ENCODE measurements at places on chromosomes 6 and 20. TPM values are rescaled to one million over a fixed set of nuclear protein-coding genes. Genes with fewer than 3 reads are reported as not detected.
A peak's percentile ranks its signal among the peaks of the same experiment; 100 is the strongest.

DNA sequence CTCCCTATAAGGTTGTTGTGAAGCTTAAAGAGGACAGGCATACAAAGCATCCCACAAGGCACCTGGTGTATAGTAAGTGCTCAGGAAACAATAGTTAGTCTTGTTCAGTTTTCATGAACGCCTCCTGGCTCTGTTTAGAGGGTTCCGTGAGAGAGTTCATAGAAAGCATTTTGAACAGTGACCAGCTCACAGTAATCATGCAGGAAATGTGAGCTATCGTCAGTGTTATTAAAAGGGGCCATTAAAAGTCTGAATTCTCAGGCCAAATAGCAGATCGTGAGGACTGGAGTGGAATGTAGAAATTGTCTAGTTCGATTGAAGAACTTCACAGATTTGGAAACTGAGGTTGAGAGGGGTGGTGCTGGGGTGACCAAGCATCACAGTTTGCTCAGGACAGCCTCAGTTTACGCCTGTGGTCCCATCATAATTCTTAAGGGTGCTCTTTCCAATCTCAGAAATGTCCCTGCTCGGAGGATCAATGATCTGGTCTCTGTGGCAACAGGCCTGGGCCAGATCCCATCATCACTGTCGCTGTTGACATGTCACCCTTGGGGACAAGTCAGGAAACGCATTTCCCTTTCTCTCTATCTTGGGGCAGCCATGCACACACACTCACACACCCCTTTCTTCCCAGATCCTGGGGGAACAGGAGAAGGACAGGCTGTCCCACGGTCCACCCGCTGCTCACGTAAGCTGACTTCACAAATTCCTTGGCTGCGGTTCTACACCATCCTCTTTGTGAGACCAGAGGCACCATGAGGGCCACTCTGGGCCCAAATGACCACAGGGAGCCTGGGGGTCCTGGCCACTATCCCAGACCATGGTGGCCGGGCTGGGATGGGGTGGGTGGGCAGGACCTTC is 7.2 kb downstream of the TGM2 start:
- DNase-seq, result no peak

- peak; percentile 76 for DNase-seq
Measured at GRCh38 chr6:108944707-108945680, 96.8 kb downstream of the ARMC2 start.

DNA sequence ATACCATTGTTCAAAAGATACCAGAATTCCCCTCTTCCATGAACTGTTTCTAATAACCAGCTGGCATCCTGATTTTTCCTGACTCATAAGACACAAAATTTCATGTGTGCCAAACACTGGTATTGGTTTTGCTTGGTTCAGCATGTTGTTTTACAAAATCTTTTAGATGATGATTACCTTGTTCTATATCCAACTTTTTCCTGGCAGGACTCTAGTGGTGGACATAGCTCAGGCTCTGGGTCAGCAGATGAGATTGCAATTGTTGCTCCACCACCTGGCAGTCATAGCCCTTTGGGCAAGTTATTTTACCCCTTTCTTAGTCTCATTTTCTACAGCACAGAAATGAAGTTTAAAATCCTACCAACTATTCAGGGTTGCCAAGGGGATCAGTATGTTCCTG is 6.2 kb downstream of the TRIM38 start:
- no peak for DNase-seq

Gene MAK
- not detected for total RNA-seq

Gene TSBP1
- total RNA-seq, result not detected

DNA sequence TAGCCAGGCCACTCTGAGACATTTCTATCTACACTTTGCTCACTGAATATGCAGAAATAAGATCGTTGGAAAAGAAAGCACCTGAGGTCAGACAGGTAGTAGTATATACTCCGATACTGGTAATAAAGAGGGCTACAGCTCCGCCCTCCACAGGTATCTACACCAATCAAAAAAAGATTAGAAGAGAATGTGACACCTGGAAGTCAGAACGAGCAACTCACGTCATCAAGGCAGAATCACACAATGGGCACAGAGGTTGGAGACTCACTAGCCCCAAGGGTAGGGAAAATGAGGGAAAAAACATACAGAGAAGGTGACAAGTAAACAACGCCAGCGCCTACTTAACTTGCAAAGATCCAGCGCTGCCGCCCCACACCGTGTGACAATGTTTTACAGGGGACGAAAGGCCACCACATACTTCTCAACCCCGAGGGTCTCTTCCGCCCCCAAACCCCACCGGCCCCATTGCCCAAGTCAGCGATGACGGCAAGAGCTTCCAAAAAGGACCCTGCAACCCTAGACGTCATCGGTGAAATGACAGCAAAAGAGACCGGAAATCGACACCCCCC is 653 bp downstream of the LMBRD1 start:
- no peak for DNase-seq

DNA sequence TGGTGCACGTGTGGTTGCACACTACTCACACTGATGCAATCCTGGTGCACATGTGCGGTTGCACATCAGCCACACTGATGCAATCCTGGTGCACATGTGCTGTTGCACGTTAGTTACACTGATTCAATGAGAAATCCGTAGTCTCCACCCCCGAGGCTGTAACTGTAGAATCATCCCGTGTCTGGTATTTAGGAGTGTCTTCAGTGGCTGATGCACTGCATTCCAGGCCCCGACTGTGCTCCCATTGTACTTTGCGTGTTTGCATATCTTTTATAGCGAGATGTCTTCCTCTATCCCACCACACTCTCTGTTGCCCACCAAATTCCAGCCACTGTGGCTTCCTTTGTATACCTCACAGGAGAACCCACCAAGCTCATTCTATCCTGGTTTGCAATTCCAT is 87.8 kb upstream of the MTHFD1L start:
- DNase-seq, result no peak

GRCh38 chr6:169722362-169723199 is 1.7 kb downstream of the PHF10 start:
- DNase-seq, result peak; percentile 66

Gene SLA2
- total RNA-seq, result 0.32 TPM

Gene ANKRD66
- total RNA-seq, result not detected

Gene PRDM13
- not detected for total RNA-seq

DNA sequence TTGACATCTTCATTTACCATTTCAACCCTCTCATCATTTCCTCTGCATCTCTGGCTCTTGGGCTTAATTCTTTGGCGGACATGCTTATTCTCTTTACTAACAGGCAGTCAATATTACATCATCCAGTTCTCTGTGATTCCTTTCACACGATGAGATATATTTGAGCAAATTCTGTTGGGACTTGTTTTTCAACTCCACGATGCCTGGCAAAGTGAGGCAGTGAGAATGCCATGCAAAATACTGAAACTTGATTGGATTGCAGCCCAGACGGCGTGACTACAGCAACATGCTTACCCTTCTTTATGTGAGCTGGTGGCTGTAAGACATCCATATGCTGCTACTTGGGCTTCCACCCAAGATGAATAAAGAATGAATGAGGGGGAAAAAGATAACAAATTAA is 101.7 kb upstream of the SPACA1 start:
- DNase-seq, result no peak

Gene SCAF8
- total RNA-seq, result 43.0 TPM

- no peak for DNase-seq
Measured at GRCh38 chr20:40524071-40524470, 165.0 kb downstream of the MAFB start.

- no peak for DNase-seq
Measured at GRCh38 chr20:39904476-39905112, 784.4 kb downstream of the MAFB start.

Gene KIF25
- total RNA-seq, result 0.35 TPM

Gene SOX18
- total RNA-seq, result 34.3 TPM

Gene SYNCRIP
- 55.7 TPM for total RNA-seq

DNA sequence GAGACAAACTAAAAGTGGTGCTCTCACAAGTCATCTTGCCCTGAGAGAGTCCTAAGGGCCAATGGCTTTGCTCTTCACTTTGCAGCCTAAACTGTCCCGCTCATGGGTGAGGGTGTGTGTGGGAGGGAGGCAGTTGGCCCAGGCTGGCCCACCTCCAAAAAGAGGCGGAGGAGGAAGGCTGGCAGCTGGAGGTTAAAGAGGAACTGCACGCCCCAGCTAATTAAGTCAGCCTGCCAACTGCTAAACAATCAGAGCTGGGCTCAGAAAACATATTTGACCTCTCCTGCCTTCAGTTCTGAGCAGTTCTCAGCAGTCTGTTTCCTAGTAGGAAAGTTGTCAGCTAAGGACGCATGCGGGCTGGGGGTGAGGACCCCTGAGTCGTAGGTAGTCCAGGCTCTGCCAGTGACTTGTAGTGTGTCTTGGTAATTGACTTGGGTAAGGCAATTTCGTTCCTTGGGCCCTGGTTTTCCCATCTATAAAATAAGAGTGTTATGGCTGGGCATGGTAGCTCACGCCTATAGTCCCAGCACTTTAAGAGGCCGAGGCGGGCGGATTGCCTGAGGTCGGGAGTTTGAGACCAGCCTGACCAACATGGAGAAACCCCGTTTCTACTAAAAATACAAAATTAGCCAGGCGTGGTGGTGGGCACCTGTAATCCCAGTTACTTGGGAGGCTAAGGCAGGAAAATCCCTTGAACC is 17.0 kb downstream of the GSS start:
- DNase-seq, result peak; percentile 86

Gene IDH3B
- total RNA-seq, result 277 TPM

Gene KIAA0408
- 3.1 TPM for total RNA-seq

- no peak for DNase-seq
Measured at GRCh38 chr6:6610031-6610591, 21.6 kb downstream of the LY86 start.

DNA sequence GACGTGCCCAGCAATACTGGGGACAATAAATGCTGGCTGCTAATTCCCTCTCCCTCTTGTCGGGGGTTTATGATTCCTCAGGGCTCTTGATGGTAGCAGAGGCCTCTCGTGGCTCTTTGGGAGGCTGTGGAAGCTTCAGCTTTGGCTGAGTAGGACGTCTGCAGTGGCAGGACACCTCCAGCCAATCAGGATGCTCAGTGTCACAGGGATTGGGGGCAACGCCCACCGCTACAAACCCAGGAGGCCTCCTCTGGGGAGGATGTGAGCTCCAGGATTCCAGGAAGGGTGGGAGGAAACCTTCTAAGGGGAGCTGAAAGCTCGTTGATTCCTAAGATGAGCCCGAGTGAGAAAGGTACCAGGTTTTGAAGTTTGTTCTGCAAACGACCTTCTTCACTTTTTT is 19.4 kb downstream of the RSPO4 start:
- DNase-seq, result no peak

DNA sequence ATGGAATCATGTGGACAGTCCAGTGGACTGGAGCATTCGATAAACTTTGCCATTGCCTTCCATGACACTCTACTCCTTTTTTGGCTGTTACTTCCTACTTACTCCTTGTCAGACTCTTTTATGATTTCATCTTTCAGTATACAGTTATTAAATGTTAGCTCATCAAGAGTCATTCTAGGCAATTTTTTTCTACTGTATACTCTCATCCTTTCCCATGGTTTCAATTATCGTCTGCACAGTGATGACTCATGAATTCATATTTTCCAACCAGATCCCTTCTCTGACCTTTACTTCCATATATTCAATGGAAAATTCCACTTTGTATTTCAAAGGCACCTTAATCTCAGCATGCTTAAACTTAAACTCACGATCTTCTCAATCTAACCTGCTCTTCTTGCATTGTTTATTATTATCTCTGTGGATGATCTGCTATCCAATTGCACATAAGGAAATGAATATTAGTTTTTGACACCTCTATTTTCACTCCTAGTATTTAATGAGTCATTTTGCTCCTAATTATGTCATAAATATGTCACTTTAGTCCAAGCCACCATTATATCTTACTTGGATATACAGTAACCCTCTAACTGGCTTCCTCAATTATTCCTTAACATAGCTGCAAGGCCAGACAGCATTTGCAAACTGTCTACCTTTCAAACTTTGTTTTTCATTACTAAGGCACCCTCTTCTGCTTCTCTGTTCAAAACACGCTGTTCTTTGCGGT is 427.5 kb downstream of the PHF3 start:
- DNase-seq, result no peak

All from Right ventricle myocardium superior (tissue), 1 donor.